ENCODE measurements at places on chromosomes 11 and 22.

DNA sequence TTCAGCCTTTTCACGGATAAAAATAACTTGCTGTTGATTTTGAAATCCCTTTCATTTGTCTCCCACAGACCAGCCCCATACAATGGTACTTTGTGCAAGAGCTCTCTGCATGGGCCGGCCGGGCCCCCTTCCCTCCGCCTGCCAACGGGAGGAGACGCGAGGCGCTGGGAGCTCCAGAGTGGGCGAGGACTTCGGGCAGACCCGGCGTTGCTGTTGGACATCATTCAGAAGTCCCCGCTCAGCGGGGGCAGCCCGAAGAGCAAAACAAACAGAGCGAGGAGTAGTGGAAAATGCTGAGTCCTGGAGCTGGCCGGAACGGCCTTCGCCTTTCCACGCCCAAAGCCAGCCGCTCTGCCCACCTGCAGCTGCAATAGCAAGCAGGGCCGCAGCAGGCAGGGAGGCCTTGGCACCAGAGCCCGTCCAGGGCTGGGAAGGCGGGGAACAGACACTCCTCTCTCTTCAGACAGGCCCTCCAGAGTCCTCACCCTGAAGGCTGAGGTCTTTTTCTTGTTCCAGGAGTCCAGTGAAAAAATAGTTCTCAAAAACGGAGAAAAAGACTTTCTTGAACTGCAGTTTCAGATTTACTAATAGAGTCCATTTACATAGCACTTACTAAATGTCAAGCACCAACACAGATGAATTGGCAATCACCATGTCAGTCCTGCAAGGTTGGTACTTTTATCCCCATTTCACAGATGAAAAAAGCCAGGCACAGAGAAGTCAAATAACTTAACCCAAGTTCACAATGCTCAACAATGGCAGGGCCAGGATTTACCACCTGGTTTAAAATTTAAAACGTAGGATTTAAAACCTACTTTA, 135.5 kb downstream of the ETS1 start:
- DNase-seq, result no peak

GRCh38 chr22:31350410-31350863, 4.3 kb upstream of the PATZ1 start:
- no peak for DNase-seq

GRCh38 chr11:76234416-76235232, 28.3 kb upstream of the WNT11 start:
- no peak for DNase-seq

DNA sequence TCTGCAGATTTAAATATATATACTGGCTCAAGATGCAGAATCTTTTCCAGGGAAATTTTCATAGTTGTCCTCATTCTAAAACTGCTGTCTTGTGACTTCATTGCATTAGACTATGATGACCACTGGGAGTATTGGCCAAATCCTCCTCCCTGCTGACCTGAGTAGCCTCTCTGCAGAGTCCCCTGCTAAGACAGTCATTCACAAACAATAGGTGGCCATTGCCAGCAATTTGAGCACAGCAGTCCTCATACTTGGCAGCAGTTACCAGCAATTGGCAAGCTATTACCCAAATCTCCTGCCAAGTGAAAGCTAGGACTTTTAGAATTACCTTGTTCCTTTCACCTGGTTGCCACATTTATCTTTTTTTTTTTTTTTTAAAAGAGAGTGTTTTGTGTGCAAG, 325.8 kb downstream of the FAT3 start:
- no peak for DNase-seq

GRCh38 chr11:68216171-68216938, 3.3 kb upstream of the KMT5B start:
- DNase-seq, result no peak

Measured in activated CD8-positive, alpha-beta memory T cell treated with anti-CD3 and anti-CD28 coated beads for 1 hour (primary cell).